ENCODE measurements at places on chromosomes 6 and 20.

- DNase-seq = no peak
Observed at GRCh38 chr6:144782634-144783033, 497.5 kb downstream of the UTRN start.

DNA sequence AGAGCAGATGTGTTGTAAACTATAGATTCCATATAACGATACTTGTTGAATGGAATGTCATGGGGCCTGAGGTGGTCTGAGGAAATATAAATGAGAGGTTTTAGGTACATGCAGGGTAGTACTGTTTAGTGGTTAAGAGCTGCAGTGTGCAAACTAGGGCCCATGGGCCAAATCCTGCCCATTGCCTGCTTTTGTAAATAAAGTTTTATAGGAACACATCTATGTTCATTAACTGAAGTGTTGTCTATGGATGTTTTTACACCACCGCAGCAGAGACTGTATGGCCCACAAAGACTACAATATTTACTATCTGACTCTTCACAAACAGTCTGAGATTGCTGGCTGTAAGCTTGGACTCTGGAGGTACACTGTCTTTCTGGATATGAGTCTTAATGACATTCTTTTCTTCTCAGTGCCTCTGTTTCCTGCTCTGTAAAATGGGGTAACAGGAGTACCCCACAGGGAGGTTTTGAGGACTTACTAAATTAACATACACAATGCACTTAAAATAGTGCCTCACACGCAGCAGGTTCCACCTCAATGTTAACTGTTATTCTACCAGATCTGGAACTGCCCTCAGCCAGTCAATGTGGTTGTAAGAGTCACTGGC lies 12.5 kb downstream of the GCM1 start:
- DNase-seq = no peak

DNA sequence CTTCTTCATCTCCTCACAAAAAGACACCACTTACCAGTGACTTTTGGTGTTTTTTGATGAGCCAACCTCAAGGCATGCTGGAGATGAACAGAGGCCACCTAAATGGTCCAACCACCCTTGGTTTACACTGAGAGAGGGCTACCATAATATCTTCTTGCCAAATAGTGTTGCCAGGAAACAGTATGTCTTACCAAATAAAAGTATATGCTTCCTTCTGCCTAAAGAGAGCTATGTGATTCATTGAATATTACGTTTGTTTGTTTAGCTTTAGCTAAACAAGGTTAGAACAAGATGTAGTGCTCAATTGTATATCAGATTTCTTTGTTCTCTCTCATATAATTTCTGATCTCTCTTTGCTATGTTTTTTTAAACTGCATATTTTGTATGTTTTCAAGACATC lies 40.6 kb upstream of the BMP6 start:
- no peak for DNase-seq

GRCh38 chr20:53149890-53150205 lies 177.7 kb downstream of the TSHZ2 start:
- no peak for DNase-seq

- no peak for DNase-seq
Observed at GRCh38 chr20:38032585-38033329, 499 bp downstream of the TTI1 start.

DNA sequence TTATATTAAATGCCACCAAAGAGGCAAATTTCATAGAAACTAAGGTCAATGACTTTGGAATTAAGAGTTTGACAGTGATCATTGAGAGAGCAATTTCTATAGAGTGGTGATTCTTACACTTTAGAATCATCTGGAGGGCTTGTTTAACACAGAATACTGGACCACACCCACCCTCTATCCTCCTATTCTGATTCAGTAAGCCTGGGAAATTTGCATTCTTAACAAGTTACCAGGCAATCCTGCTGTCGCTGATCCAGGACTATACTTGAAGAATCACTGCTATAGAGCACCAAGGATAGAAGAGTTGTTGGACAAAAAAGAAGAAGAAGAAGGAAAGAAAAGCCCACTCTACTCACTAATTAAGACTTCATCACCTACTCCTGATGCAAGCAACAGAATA lies 21.3 kb upstream of the TBX18 start:
- no peak for DNase-seq

GRCh38 chr6:117502580-117502979 lies 20.1 kb downstream of the DCBLD1 start:
- DNase-seq = no peak
